NCI-H526 treated with DMSO at 0.1 percent for 48 hours (cell line): ENCODE measurements at places on chromosomes 2 and 18.

DNA sequence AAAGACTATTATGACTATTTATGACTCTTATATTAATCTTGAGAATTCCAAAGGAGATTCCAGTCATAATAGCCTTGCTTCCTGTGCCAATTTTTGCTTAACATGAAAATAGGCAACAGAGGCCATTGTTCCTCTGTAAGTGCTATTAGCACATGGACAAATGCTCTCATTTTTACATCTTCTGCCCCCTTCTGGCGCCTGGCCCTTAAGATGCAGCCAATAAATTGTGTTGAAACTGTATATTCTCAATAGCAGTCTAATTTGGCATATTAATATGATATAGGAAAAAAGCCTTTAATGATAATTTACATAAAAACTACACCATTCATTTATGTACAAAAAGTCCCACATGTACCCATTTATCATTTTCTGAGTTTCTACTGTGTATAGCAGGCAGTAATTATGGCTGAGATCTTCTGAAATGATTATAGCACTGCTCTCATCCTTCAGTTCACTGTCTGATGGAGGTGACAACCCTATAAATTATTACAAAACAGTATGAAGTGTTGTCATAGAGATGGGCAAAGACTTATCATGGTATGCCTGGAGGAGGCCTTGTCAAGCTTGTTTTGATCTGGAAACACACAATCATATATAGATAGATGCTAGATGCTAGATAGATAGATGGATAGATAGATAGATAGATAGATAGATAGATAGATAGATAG, 613.3 kb downstream of the TSN start:
- DNase-seq, result no peak

GRCh38 chr2:34266908-34267697, 668.0 kb upstream of the FAM98A start:
- DNase-seq, result no peak

DNA sequence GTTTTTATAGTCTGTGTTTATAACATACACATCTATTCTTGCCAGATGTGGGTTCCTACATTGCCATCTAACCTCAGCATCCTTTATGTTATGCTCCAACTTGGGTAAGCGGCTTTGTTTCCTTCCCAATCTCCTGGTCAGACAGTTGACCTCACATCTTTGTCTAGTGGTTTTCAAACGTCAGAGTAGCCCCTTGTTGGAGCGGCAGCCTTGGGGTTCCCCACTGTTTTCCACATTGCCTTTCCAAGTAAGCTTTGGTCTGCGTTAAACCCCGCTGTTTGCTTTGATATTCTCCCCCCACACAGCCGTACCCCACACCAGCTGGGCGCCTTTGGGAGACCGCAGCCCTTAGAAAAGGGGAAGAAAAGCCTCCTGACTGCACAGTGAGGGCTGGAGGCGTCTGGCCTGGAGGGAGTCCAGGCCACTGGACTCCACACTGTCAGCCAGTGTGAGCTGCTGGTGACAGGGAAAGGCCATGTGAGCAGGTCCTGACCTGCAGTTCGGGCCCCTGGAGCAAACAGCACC, 83.3 kb downstream of the MALT1 start:
- DNase-seq, result no peak

GRCh38 chr18:58128381-58129374, 84.7 kb downstream of the NEDD4L start:
- DNase-seq, result no peak

- DNase-seq, result no peak
Measured at GRCh38 chr2:28631514-28632206, 120.0 kb upstream of the PPP1CB start.

DNA sequence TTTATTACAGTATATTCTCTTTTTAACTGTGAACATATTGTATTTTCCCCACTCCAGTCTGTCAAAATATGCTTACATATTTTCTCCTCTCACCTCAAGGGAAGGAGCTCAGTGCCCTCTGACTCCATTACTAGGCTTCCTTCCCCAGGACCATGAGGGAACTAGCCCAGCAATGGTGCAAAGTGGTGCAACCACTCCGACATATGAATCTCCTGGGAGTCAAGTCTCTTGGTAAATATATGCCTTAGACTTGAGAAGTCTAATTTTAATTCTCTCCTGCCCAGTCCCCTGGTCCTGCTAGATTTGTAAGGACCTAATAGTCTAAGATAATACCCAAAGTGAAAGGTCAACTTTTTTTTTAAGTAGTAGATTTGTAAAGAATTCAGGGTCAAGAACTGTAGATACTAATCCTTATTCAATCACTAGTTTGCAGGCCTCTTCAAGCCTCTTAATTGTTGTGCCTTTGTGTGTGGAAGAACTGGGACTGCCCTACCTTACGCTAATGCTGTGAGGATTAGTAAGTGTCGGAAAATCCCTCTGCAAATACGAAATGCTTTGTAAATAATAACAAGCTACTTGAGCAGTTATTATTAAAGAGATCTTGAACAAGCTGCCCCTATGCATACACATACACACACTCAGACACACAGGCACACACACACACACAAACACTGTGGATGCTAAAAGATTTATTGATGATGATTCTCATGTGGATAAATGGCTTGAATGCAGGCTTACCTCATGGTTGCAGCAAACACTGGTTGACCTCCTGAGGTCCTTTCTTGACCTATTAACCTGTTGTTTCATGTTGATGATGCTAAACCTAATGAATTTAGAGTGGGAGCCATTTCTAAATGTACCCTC, 251.2 kb upstream of the PARD3B start:
- no peak for DNase-seq

GRCh38 chr18:1652018-1652417, 747.3 kb downstream of the ADCYAP1 start:
- no peak for DNase-seq

GRCh38 chr2:148567716-148568115, 76.8 kb upstream of the EPC2 start:
- no peak for DNase-seq

- DNase-seq, result no peak
Measured at GRCh38 chr2:226865273-226865672, 29.4 kb downstream of the RHBDD1 start.

DNA sequence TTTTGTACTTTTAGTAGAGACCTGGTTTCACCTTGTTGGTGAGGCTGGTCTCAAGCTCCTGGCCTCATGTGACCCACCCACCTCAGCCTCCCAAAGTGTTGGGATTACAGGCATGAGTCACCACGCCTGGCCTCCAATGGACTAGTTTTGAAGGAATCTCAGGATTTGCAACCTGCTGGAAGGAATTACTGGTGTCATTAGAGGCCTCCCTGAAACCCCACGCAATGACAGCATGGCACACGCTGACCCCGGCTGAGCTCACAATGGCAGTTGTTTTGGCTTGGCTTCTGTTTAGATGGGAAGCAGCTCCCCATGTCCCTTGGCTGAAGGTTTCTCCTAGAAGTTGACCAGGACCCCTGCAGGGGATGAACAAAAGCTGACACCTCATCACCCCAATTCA, 23.1 kb upstream of the COPS8 start:
- DNase-seq, result no peak

GRCh38 chr2:82796132-82796531, 1662.9 kb downstream of the SUCLG1 start:
- no peak for DNase-seq

- no peak for DNase-seq
Measured at GRCh38 chr2:134435936-134436335, 182.1 kb downstream of the MGAT5 start.

DNA sequence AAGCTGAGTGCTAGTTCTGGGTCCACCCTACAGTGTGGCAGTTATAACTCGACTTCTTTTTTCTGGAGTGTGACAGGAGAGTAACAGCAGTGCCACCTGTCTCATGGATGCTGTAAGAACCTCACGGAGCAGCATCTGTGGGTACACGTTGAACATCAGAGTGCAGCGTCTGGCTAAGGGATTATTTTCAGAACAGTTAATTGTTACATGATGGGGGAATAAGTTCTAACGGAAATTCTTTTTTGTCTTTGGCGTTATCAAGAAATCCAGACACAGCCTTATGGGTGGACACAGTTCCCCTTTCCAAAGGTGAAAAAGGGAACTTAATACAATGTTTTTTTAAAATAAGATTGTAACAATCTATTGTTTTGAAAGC, 28.3 kb upstream of the TOGARAM2 start:
- no peak for DNase-seq

DNA sequence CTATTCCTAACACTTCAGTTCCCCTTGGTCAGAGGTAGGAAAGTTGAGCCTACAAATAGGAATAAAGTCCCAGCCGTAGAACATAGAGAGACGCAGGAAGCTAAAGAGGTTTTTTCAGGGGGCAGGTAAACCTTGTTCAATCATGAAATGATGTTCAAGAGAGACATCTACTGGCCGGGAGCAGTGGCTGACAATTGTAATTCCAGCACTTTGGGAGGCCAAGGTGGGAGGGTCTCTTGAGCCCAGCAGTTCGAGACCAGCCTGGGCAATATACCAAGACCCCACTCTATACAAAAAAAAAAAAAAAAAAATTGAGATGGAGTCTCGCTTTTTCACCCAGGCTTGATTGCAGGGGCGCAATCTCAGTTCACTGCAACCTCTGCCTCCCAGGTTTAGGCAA, 66.7 kb upstream of the DNAJC10 start:
- DNase-seq, result no peak

DNA sequence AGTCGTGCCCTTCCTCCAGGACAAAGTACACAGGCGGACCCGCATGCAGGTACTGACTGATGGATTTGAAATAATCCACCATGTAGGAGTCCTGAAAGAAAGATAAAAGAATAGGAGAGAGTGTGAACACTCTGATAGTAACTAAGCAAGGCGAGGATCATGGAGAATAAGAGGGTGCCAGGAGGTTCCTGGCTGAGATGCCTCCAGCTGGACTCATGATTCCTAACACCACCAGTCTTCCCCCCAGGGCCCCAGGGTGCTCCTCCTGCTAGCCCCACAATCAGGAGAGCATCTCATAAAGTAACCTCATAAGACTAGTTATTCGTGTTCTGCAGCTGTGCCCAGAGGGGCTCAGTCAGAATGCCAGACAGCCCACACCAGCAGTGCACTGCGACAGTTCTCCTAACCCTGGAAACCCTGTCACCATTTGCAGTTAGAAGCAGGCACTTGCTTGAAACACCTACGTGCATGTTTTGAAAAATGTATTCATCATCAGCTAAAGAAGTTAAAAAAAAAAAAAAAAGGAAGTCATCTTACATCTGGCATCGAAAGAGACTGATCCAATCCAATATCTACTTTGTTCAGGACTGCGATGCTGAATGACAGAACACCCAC, 36.7 kb downstream of the RMC1 start:
- no peak for DNase-seq

GRCh38 chr2:221477714-221478484, 94.2 kb downstream of the EPHA4 start:
- no peak for DNase-seq

DNA sequence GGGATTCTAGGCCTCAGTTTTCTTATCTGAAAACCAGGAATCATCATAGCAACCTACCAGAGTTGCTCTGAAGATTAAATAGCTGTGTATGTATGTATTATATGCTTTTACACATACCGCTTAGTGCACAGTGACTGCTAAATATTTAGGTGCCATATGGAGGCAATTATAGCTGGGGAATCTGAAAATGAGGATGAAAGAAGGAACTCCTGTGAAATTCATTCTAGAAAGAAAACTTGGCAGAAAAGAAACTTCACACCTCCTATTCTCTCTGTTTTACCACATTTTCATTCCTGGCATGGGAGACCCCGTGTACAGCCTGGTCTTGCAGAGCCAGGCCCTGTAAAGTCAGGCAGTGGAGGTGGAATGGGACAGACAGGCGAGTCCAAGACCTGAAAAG, 862.4 kb downstream of the CNTNAP5 start:
- DNase-seq, result no peak

DNA sequence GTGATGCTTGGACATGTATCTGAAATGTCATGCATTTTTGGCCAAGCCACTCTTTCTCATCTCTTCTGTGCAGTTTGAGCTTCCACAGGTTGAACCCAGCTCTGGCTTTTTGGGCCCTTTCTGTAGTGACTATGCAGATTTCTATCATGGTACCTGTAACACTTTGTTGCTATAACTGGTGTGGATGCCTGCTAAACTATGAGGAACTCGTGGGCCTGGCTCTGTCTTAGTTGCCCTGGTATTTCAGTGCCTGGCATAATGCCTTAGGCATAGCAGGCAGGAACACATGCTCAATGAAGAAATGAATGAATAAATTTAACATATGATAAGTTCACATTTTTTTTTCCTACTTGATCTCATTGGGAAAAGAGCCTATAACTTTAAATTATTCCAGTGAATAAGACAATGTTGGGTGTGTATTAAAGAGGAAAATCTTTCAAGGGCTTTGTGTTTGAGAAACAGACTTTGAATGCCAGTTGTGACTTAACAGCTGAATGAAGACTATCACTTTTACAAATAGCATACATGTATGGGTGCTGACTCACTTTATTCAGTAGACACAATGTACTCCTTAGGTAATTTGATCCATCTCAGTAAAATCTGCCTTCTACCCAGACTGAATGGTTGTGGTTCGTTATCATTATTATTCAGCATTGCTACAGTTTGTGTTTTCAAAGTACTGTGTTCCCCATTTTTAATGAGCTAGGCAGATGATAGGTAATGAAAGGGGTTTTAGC, 86.4 kb upstream of the MAP4K3 start:
- DNase-seq, result no peak

- peak; percentile 2 for DNase-seq
Measured at GRCh38 chr18:43596105-43596712, 318.9 kb upstream of the SYT4 start.

GRCh38 chr2:10915236-10915635, 3.5 kb downstream of the KCNF1 start:
- DNase-seq, result no peak

- no peak for DNase-seq
Measured at GRCh38 chr18:23572012-23572411, 14.3 kb downstream of the NPC1 start.

DNA sequence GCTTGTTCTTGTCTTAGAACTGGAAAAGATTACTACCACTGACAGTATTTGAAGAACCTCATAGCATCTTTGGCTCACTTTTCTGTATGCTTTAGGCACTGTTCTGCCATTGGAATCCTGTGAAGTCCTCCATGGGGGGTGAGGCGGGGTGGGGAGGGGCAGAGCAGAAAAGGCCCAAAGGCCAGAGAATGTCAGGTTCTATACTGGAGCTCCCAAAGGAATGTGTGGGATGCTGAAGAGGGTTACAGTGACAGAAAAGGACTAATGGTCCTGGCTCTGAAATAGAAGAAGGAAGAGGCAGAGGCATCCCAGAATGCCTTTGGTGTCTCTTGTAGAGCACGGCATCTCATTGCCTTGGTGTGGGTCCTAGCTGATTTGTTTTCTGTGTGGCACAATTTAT, 141.9 kb downstream of the HAUS1 start:
- no peak for DNase-seq
